ENCODE measurements at places on chromosomes 2 and 18.

- DNase-seq: no peak
Measured at GRCh38 chr2:4464634-4465266, 761.4 kb downstream of the DCDC2C start.

DNA sequence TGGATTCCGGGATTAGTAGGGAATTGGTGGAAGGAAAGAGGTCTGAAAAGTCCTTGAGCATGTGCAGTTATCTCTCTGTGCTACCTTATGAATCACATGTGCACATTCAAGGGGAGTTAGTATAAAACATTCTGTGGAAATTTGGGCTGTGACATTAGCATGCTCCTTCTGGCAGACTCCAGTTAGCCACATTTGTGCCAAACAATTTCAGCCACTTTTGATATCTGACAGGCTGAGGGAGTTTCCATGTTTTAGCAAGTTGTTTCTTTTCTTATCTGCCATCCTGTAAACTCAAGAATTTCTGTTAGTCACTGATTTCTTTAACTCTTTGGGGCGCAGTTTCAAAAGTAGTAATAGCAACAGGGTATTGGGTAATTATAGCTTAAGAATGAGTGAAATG, 28.3 kb upstream of the GYPC start:
- no peak for DNase-seq

GRCh38 chr18:72848503-72849237, 19.1 kb downstream of the NETO1 start:
- DNase-seq: no peak

DNA sequence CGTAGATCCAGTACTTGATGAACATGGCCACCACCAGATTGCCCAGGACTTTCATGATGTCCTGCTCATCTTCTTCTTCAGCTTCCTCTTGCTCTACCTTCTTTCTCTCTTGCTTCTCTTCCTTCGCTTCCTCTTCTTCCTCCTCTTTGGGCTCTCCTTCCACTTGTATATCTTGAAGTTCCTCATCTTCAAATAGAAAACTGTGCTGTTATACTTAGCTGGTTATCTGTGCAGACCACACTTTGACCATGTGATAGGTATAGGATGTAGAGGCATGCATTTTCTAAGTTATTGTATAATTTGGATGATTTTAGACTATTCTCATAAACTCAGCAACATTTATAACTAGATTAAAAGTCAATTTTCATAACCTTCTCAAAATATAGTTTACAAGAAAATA, 263.4 kb downstream of the NAPG start:
- DNase-seq: no peak

DNA sequence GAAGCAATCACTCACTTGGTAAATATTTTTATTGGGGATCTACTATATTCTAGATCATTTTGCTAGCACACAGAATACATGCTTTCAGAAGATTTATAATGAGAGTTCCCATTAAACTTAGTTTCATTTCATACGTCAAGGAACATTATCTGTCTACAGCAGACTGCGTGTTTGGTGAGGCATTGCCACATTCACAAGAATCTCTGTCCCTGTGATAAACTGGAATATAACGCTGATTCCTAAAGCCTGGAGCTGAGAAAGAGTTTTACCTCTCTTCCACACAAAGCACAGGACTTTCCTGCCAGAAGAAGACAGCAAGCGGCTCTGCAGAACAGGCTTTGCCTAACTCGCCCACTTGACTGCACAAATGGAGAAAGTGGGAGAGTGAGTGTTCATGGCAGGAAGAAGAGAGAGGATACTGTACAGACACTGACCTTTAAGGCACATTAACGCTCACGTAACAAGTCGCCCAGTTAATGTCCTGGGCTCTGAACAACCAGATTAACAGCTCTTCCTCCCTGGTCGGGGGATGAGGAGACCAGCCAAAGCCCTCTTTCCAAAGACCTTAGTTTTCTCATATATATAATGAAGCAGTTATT, 356.2 kb downstream of the GPD2 start:
- no peak for DNase-seq

DNA sequence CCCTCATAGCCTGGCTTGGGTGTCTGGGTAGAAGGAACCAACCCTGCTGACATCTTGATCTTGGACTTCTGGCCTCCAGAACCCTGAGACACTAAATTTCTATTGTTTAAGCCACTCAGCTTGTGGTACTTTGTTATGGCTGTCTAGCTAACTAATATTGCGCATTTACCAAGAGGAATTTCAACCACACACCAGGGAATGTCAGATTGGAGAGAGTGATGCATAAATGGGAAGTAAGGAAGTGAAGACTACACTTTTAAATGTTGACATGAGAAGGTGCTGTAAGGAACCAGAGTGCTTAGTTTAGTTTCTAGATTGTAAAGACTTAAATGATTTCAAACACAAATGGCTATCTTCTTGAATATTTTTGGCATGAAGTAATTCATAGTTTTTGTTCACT, 98.9 kb upstream of the ITGB6 start:
- DNase-seq: no peak

- DNase-seq: no peak
Measured at GRCh38 chr2:97713296-97714083, at the start of gene ZAP70. Gene ZAP70 (plus strand): TSS chr2:97713576. CDS start chr2:97724037, 10,461 bp downstream.

GRCh38 chr2:49837561-49838293, 683.4 kb upstream of the FSHR start:
- no peak for DNase-seq

- DNase-seq: peak; percentile 35
Measured at GRCh38 chr2:20190876-20191713, 33.8 kb downstream of the SDC1 start.

- DNase-seq: no peak
Measured at GRCh38 chr18:60247103-60247502, 125.5 kb downstream of the MC4R start.

DNA sequence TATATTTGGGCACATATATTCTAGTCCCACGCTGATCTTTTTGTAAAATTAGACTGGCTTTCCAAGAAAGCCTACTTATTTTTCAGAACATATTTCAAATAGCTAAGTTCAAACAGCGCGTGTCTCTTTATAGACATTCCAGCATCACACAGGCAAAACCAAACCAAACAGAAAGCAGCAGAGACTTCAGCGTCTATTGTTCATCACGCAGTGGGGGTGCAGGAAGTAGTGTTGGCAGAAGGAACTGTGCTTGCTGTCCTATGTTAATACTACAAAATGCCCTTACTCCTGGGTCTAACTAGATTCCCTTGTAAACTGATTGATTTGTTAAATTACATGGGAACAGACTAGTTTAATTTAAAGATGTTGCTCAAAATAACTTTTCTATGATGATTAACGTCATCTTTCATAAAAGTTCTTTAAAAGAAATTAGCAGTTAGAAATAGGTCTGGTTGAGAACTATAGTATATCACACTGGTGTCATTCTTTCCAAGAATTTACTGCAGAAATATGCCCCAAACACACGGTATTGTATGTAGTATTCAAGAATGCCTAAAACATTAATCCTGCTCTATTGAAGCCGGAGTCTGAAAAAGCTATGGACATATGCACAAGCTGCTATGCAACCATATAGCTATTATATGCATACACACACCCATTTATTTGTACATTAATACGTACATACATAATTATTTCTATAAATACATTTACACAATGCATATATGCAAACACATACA, 436.3 kb downstream of the CBLN2 start:
- peak; percentile 67 for DNase-seq

DNA sequence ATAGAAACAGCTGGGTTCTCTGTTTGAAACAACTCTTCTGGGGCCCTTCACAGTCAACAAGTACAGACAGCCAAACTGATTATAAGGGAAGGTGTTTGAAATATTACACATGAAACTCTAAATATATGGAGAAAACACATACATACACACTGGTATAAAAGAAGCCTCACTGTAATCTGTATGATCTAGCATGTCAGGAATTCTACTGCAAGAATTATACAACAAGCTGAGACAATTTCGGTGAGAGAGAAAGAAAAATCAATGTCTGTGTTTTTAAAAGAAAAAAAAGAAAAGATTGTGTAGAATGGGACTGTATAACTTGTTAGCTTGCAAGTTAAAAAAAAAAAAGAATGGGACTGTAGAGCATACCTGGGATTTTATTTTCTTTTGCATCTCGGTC, 26.3 kb downstream of the IRS1 start:
- DNase-seq: no peak

- no peak for DNase-seq
Measured at GRCh38 chr18:54268751-54269150, 566 bp upstream of the POLI start.

GRCh38 chr18:24022161-24022560, 7.6 kb downstream of the TTC39C start:
- peak; percentile 54 for DNase-seq

DNA sequence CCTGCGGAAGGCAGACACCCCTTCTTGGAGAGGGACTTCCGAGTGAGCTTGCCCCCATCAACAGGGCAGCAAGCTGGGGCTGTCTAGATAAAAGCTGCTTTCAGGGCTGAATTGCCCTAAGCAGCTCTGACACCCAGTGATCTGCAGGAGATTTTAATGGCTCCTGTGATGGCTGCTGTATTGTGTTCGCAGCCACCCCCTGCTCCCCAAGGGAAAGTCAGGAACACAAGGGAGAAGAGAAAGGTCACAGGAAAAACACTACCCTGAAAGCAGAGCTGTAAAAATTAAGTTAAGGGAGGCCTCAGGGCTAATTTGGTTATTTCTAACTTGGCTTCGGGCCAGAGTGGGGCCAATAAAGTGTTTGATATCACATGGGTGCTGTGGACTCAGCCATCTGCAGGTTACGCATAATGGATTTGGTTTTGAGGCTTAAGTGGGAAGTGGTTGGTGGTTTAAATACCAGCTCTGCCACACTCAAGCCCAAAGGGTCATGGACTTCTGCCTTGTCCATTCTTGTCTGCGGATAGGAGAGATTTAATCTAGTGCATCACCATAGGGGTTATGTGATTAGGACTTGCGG, 147.6 kb downstream of the CLIP4 start:
- no peak for DNase-seq

GRCh38 chr2:101197814-101198213, 46.6 kb upstream of the TBC1D8 start:
- DNase-seq: no peak

- no peak for DNase-seq
Measured at GRCh38 chr18:25169701-25170100, 182.3 kb downstream of the ZNF521 start.

GRCh38 chr2:240024766-240025165, 376 bp downstream of the NDUFA10 start:
- DNase-seq: no peak

DNA sequence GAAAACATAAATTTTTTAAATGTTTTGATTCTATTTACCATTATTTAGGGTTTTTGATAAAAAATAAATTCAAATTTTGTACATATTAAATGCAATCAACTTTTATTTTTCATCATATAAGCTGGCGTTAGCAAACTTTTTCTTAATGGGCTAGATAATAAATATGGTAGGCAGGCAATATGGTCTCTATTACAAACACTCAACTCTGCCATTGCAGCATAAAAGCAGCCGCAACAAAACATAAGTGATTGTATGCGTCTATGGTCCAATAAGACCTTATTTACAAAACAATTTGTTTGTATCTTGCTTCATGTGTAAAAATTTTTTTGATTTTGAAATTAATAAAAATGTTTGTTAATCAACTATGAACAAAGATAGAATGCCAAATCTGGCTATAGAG, 116.8 kb upstream of the GLI2 start:
- no peak for DNase-seq

- DNase-seq: peak; percentile 10
Measured at GRCh38 chr2:165410276-165410675, 59.2 kb upstream of the CSRNP3 start.

GRCh38 chr18:75309564-75309963, 99.0 kb downstream of the TSHZ1 start:
- no peak for DNase-seq

- no peak for DNase-seq
Measured at GRCh38 chr2:185284696-185285095, 453.9 kb upstream of the FSIP2 start.

DNA sequence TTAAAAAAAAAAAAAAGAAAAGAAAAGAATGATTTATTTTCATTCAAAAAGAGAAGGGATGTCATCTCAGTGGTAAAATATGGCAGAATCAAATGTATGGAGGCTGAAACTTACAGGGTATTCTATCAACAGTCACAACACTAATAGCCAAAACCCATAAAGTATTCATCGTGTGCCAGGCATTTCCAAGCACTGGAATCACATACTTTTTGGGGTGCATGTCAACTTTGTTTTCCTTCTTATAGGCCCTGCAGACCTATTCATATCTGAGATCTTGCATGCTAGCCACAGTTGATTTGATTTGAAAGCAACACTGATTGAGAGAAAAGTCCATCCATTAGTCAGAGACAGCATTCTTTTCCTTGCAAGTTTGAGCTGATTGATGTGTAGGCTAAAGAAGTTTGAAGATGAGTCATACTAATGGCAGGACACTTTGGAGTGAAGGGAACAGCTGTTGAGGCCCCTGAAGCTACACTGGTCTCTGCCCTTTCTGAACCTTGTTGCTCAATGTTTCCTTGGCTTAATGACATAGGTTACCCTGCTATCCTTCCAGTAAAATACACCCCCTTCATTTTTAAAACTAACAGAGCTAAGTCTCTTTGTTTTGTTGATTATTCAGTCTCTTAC, 22.0 kb downstream of the KATNAL2 start:
- peak; percentile 85 for DNase-seq

DNA sequence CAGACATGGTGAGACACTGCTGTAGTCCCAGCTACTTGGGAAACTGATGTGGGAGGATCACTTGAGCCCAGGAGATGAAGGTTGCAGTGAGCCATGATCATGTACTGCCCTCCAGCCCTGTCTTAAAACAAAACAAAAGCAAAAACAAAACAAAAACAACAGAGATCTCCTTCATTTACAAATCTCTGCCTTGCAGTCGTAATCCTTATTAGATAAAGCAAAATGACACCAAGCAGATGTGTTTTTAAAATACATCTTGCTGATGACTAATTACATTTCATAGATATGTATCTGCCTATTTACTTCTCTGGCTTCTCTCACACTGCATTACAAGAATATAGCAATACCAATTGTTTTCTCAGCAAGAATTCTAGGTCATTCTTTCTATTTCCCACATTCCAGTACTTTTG, 22.8 kb downstream of the NFE2L2 start:
- peak; percentile 29 for DNase-seq

GRCh38 chr2:186503827-186504606, 18.0 kb downstream of the ZC3H15 start:
- peak; percentile 60 for DNase-seq

- peak; percentile 34 for DNase-seq
Measured at GRCh38 chr18:48023334-48024008, 93.0 kb upstream of the SMAD2 start.

GRCh38 chr2:88416016-88416663, 36.4 kb downstream of the FOXI3 start:
- DNase-seq: no peak

GRCh38 chr2:172282944-172283343, 144.4 kb upstream of the ITGA6 start:
- DNase-seq: peak; percentile 65

DNA sequence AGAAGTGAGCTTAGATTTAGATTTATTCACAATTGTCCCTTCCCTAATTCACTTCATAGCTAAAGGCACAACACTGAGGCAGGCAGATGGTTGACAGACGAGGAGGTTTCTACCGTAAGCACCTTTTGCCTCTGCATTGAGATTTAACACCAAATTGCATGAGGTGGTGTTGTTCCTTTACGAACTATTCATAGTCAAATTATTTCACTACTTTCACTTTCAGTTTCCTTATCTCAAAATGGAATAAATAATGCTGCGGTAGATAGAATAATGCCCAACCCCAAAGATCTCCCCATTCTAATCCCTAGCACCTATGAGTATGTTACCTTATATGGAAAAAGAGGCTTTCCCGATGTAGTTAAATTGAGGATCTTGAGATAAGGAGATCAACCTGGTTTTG, 58.9 kb upstream of the LINC00305 start:
- DNase-seq: no peak

- peak; percentile 79 for DNase-seq
Measured at GRCh38 chr2:48420512-48421197, 109.3 kb upstream of the STON1 start.
